ENCODE measurements at places on chromosomes 12 and 14. TPM values are rescaled to one million over a fixed set of nuclear protein-coding genes. Genes with fewer than 3 reads are reported as not detected.

- DNase-seq: peak; percentile 67
Observed at GRCh38 chr14:73269729-73270531, 32.6 kb downstream of the PAPLN start.

ESPL1 gene
- polyA plus RNA-seq: 0.11 TPM

DNA sequence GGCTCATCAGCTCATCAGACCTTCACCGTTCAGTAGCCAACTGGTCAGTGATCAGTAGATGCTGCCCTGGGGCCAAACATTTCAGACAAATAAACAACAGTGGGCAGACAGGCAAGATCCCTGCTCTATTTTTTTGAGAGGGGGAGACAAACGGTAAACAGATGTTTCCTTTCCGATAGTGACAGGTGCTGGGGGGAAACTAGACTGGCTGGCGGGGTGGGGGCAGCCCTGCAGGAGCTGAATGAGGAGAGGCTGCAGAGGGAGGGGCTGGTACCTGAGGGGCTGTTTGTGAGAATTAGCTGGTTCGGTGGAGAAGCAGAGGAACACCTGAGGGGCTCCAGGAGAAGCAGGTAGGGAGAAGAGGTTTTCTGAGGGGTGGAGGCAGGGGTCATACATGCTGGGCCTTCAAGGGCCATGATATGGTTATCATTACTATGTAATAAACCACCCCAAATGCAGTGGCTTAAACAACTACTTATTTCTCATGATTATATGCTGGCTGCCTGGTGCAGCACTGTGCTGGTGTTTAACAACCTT is 8.2 kb upstream of the GOLGA3 start:
- DNase-seq: no peak

DNA sequence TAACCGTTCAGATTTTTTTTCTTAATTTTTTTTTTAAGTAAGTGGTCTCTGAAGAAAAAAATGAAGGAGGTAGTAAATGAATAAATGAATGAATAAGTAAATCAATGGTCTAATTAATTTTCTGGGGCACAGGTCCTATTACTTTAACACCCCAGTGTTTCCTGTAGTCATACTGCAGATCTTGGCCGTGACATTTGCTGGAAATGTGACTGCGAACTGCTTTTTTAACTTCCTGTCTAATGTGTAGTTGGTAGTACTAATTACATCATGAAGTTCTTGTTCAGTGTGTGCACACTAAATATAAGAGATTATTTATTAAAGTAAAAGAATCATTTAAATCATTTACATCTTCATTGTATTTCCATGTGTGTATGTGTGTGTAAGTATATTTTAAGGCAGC is 45.4 kb downstream of the AEBP2 start:
- DNase-seq: no peak

CTSG gene
- polyA plus RNA-seq: not detected

GRCh38 chr14:84144166-84144565 is 1385.8 kb upstream of the FLRT2 start:
- DNase-seq: no peak

DNA sequence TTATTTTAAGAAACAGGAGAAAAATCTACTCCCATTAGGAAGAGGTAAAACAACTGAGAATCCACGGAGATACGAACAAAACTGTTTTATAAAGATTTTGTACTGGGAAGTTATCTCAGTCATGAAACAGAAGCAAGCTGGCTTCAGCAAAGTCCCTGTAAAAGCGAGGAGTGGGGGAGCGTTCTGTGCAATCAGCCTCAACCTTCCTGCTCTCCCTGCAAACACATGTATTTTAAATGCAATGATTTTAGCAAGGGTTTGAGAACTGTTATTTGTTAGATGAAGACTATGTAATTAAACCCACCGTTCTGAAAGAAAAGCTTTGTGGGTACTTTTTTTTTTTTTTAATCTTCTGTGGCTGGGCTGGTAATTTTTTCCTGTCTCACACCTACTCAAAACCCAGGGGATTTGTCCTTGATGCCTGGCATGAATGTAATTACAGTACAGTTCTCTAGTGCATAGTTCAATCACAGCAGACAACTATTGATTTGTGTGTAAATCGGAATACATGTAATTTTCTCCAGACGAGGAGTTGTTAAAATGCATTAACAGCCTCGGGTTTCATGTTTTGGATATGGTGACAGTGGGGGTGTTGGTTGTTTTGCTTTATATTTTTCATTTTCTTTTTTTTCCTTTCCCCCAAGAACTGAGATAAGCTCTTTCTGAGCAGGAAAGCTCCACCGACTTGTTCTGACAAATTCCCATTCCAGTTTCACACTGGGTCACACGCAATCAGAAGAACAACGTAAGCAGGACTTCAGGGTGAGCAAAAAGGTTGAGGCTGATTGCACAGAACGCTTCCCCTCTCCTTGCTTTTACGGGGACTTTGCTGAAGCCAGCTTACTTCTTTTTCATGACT is 153.6 kb downstream of the PHLDA1 start:
- no peak for DNase-seq

- DNase-seq: no peak
Observed at GRCh38 chr14:72541546-72541945, 352.4 kb downstream of the DPF3 start.

GRCh38 chr12:131103669-131104462 is 150.2 kb downstream of the ADGRD1 start:
- peak; percentile 67 for DNase-seq

DNA sequence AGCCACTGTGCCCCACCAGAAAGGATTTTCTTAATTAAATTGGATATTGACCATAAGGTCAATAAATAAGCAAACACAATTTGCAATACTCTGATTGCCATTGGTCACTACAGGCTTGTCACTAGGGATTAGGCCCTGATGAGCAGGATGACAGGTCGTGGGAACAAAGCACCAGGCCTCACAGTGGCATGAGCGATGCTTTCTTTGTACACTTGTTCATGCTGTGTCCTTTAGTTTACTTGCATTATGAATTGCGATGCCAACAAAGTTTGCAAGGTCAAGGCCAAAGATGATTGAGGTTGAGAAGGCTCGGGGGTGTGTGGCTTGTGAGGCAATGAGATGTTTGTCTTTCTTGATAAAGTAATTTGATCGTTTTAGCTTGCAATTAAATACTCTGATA is 136.0 kb downstream of the TTC8 start:
- no peak for DNase-seq

CAPZA3 gene
- polyA plus RNA-seq: not detected

DNA sequence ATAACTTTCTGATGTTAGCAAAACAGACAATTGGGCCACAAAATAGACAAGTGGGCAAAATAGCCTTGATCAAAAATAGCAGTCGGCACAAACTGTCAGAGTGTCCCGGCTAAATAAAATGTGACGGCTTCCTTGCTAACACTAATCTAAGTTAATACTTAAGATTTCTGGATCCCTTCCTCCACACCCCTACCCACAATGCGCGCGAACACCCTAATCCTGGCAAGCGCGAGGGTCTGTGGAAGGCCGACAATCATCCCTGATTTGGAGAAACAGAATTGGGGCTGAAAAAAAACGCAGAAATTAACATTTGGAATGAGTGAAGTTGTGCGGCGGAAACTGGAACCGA is 489 bp downstream of the CEP290 start:
- no peak for DNase-seq
